Airway epithelial cell (primary cell): ENCODE measurements at places on chromosomes 4 and X. TPM values are rescaled to one million over a fixed set of nuclear protein-coding genes. Genes with fewer than 3 reads are reported as not detected.

GLRA3 gene
- total RNA-seq = not detected in 2 replicates

BRS3 gene
- total RNA-seq = not detected in 2 replicates

CSAG3 gene
- total RNA-seq = not detected in 2 replicates

CLNK gene
- total RNA-seq = not detected in 2 replicates

ADGRG4 gene
- not detected in 2 replicates for total RNA-seq

TCEAL8 gene
- 75.7 and 83.1 TPM in 2 replicates for total RNA-seq
